Kidney epithelial cell (primary cell): ENCODE measurements at places on chromosomes 12 and 14.

DNA sequence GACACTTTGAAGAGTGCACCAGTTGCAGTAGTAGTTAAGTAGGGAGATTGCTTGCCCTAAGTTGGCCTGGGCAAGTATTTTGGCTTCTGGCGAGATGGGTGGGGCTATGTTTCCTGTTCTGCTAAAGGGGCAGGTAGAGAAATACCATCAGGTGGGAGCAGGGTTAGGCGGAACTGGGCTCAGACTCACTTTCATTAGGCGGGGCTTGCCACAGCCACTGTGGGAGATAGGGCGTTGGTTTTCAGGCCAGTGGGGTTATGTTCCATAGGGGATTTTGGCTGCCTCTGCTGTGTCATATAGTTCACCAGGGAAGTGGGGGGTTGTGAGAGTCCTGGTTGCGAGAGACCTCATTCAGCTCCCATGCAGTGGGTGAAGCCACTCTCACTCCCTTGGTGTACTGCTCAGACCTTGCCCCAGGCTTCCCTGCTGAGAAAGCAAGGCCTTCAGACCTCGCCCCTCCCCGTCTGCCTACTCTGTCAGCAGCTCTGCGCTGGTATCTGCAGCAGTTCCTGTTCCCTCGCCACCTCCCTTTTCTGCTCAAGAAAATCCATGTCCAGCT, 43.3 kb downstream of the AEBP2 start:
- no peak for DNase-seq

DNA sequence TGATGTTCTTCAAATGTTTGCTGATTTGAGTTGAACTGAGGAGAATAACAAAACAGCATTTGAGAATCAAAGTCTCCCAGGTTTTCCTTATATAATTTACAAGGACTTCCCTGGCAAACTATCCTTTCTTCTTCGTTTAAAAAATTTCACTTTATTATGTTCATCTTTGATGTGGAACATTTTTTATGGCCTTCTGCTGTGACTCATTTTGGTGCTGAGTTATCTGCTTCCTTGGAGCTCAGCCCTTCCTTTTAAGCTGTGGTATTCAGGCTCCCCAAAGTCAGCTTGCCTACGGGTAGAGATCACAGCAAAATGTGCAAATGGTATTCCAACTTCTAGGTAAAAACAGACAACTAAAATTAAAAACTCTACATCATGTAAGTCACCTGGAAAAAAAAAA, 1.4 kb upstream of the ANO4 start:
- DNase-seq, result no peak

- no peak for DNase-seq
Observed at GRCh38 chr12:2449586-2449985, 345.2 kb upstream of the FKBP4 start.

DNA sequence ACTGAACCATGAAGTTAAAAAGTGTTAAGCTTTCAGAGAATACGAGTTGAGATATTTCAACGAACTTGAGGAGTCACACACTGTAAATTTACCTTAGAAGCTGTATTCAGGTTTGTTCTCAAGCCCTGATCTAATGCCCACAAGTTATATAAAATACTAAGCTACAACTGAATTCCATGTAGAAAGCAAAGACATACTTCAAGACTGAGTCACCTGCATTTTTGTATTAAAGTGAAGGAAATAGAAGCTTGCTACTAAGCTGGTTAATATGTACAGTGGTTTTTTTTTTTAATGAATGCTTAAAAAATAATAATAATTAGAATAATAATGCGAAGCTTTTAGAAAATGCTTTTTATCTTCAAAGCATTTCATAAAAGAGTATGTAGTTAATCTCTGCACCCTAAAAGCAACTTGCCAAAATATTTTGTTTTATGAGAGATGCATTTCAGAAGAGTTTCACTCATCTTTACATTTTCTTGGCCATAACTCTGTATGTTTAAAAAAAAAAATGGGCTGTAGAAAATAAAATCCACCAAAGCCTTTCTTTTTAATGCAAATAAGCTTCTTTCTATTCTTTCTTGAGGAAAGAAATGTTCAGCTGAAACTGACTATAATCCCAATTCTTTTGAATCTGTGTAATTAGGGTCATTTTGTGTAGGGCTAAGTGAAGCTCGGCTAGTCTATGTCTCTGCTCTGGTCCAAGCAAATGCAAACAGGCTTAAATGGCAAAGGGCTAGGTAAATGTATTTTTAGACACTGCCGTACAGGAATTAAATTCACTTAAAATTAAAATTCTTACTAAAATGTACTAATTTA, 1047.5 kb upstream of the FLRT2 start:
- DNase-seq, result peak; percentile 56

- no peak for DNase-seq
Observed at GRCh38 chr14:26382901-26383685, 214.7 kb downstream of the NOVA1 start.

- no peak for DNase-seq
Observed at GRCh38 chr12:92140156-92140555, 5.5 kb downstream of the BTG1 start.

DNA sequence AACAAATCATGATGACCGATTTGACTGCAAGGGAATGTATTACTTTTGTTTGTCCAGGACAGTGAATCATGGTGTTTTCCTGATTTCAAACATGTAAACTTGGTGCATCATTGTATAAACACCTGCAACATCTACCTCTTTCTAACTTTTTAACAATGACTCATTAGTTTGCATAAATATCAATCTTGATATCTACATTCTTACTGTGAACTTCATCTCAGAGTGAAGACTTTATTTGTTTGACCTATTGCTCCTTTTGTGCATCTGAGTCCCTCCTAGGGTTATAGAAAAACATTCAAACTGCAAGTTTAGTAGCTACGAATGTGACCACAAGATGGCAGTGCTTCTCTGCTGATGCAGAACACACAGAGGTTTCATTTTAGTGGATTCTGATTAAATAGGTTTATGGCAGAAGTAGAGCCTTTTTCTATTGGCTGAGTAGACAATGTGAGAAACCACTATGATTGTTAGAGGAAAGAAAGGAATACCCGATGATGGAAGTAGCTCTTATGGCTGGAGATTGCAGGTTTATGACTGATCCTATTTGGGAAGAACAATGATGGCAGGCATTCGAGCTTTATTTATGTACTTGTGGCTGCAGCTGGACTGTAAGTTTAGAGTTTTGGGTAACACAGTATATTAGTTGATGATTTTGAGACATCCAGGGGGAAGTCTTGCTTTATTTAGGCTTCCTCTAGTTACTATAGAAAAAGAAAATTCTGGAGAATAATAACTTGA, 244.2 kb upstream of the OR4E1 start:
- DNase-seq, result peak; percentile 31
